MM.1S (cell line): ENCODE measurements at places on chromosomes 2 and 18.

GRCh38 chr18:59041296-59041695 is 98.4 kb upstream of the SEC11C start:
- DNase-seq: no peak

DNA sequence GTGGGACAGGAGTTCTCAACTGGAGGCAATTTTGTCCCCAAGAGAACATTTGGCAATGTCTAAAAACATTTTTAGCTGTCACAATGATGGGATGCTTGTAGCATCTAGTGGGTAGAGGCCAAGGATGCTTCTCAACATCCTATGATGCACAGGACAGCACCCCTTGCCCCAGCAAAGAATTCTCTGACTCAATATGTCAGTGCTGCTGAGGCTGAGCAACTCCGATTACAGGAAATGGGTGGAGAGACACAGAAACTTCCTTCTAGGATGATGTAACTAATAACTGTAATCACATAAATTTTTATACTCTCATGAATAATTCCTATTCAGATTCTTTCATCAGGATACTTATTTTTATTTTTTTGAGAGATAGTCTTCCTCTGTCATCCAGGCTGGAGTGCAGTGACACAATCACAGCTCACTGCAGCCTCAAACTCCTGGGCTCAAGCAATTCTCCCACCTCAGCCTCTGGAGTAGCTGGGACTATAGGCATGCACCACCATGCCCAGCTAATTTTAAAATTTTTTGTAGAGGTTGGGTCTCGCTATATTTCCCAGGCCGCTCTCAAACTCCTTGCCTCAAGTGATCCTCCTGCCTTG is 120.3 kb upstream of the ACAA2 start:
- DNase-seq: no peak

GRCh38 chr18:48743886-48744285 is 205.1 kb downstream of the CTIF start:
- no peak for DNase-seq

GRCh38 chr2:25190536-25190935 is 22.2 kb upstream of the POMC start:
- DNase-seq: no peak

DNA sequence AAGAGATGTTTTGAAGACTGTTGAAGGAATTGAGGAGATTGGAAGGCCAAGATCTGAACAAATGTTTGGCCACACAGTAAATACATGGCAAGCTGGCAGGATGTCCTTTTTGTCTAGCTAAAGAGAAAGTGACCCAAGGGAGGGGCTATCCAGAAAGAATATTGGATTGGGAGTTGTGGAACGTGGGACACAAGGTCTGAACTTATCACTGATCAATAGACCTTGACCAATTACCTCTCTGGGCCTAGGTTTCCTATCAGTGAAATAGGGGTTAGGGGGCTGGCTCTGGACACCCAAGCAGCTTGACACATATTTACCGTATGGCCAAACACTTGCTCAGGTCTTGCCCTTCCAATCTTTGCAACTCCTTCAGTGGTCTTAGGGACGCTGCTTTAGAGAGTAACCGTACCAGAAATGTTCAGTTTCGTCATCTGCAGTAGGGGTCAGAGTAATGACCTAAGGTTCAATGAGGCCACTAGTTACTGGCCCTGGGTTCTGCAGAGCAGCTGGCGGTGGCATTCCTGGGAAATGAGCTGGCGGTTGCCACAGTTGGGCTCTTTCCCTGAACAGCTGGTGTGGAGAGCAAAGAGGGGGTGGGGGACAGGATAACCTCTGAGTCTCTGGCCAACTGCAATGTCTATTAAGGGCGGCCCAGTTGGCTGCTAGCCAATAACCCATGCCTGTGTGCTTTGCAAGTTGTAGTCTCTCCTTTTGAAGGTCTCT is 70.1 kb upstream of the STPG4 start:
- no peak for DNase-seq

DNA sequence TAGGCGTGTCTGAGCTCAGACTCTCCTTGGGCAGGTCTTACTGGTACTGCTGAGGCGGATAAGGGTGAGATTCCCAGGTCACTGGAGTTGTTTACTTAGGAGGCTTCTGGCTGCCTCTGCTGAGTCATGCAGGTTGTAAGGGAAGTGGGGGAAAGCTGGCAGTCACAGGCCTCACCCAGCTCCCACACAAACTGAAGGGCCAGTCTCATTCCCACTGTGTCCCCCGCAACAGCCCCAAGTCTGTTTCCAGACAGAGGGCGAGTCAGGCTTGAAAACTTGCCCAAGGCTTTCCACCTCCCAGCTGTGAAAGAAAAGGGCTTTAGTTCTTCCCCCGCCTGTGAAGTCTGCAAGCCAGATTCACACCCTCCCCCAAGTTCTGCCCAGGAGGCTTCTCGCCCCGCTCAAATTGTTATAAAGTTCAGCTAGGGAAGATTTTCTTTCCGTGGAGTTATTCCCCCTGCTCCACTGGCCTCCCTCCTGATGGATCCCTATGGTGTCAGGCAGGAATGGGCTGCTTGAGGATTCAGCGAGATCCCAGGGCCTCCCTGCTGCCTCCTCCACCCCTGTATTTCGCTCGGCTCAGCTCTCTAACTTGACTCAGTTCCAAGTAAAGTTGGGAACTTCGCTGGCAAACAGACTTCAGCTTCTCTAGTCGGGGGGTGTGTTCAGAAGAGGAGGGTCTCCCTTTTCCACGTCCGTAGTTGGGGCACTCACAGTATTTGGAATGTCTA is 248.6 kb downstream of the NR4A2 start:
- DNase-seq: no peak

DNA sequence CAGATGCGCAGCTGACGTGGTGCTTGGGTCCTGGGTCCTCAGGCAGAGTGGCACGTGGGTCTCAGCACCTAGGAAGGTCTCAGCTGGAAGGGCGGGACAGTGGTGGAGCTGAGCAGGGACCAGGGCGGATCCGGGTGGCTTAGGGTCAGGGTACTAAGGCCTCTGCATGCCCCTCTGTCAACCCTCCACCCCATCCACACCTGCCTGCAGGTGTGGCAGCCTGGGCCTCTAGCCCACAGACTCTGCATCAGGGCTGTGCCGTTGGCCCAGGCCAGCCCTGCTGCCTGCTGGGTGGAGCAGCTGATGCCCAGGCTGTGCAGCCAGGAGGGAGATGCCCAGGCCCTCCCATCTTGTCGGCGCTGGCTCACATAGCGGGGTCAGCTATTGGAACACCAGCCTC is 24.6 kb upstream of the OTOS start:
- DNase-seq: no peak

DNA sequence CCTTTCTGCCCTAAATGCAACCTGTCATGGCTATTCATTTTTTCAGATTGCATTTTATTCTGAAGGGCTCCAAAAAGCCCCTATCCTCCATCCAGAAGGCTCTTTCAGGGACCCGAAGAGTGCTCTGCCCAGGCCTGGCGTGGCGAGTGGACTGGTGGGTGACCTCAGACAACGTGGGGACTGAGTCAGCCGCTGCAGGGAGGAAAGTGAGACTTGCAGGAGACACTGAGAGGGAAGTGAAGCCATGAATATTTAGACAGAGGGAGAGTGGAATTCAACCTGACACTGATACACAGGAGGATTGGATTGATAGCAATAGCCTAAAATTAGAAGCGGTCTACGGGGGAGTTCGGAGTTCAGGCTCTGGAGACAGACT is 63.6 kb upstream of the SIX2 start:
- DNase-seq: no peak

GRCh38 chr2:10240911-10241610 is 61.6 kb upstream of the HPCAL1 start:
- DNase-seq: no peak

DNA sequence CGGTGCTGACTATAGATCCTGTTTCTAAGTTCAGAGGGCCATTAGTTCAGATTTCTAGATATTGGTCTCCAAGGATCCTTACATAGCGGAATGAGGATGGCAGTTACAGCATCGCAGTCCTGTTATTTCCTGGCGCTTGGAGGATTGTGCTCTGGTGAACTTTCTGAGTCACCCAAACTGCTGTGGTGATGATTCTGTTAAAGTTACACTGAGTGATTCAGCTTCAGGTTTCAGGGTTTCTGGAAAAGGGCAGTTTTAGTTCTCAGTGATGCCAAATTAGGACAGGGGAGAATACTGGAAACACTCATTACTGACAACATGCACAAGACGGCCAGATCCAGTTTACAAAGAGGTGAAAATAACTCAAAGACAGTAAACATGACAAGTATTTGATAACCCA is 52.1 kb upstream of the ANKRD62 start:
- DNase-seq: no peak

- DNase-seq: no peak
Measured at GRCh38 chr2:118635891-118636290, 211.6 kb downstream of the EN1 start.

DNA sequence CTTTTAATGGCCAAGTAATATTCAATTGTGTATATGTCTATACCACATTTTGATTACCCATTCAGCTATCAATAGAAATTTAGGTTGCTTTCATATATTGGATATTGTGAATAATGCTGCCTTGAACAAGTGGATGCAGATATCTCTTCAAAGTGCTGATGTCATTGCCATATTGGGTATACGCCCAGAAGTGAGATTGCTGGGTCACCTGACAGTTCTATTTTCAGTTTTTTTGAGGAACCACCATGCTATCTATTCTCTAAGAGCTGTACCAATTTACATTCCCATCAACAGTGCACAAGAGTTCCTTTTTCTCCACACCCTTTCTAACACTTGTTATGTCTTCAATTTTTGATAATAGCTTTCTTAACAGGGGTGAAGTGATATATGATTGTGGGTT is 306.9 kb downstream of the ZNF516 start:
- no peak for DNase-seq

DNA sequence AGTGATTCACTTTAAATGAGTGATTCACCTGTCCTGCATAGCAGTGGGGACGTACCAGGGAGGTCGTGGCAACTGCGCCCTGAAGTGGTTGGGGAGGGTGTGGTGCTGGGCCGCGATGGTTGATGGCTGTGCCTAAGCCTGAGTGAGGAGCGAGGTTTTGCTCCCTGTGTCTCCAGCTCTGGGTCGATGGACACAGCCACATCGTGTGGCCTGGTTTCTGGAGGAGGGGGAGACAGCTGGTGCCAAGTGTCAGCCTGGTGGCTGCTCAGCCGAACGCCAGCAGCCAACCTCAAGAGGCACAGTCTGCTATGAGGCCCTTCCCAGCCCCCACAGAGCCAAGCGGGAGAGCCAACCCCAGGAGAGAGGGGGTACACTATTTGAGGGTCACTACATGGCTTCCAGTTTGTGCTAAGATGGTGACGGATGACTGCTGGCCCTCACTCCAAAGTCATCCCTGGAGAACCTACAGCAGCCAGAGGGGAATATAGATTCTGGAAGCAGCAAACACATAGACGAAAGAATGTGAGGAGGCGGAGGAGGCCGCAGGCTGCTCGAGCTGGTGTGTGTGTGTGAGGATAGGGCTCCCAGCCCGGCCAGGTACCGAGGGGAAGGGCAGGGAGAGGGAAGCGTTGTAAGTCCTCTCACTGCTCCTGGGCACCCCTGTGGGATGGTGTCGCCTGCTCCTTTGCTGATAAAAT is 58.6 kb upstream of the OTOF start:
- no peak for DNase-seq

DNA sequence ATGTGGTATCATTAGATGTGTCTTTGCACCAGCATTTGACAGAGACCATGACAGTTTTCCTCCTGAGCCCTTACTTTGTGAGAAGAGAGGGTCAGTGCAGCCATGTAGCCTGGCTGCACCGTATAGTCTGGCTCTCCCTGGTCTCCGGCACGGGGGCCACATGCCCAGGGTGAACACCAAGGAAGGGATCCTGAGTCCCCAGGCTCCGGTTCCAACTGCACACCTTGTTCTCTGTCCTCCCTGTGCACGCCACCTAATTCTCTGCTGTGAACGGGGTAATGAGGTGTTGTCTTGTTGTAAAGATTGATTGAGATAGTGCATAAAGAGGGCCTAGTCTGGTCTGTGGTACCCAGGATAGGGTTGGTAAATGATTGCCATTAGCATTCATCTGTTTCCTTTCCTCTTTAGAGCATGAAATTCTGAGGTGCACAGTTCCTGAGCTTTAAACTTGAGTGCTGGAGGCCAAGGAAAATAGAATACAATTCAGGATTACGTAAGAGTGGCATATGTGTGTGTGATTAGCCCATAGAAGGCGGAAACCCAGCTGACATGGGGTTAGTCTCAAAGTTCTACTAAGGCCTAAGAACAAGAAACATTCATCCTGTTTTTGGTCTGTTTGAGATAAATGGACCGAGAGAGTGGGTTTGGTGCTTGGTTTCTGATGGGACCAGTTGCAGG is 55.5 kb downstream of the NCK2 start:
- DNase-seq: no peak

DNA sequence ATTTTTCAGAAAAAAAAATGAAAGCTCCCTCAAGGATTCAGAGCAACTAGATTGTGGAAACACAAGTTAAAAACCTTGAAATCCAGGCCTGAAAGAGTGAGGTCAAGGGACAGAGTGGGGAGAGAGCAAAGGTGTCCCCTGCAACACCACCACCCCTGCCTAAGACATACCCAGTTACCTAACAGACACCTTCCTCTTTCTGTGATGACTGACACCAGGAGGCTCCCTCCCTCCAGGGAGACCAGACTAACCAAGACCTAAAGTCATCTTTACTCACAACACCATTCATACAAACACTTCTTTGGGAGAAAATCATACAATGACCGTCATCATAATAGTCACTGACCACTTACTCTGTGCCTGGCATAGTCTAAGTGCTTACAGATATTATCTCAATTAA is 151.8 kb upstream of the NABP1 start:
- DNase-seq: no peak

DNA sequence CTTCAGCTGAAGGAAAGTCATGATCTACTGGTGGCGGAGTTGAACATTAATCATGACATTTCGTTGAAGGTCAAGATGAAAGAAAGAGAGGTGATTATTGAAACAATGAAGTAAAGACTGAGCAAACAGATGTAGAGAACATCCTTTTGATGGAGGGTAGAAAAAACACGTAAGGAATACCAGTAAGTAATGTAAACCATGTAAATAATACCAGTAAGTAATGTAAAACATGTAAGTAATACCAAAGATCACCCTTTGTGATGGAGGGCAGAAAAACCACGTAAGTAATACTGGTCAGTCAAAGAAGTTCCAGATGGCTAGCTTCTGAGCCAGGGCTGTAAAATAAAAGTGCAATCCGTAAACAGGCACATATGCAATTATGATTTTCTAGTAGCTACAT is 1387.7 kb downstream of the SUCLG1 start:
- no peak for DNase-seq

DNA sequence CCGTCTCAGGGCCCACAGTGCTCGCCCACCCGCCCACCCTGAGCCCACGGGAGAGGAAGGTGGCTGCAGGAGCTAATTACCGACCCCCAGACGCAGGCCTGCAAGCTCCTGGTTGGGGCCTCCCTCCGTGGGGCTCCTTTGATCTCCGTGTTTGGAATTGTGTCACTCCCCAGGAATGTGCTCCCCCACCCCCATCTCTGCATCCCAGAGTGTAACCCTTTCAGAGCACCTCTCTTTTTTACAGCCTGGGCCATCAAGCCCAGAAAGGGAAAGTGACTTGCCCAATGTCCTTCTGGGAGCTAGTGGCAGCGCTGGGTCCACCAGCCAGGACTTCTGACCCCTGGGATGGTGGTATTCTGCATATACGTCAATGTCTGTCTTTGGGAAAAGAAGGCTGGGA is 335.1 kb downstream of the CYRIA start:
- no peak for DNase-seq
